H9 (cell line): ENCODE measurements at places on chromosomes 1 and 21. TPM values are rescaled to one million over a fixed set of nuclear protein-coding genes. Genes with fewer than 3 reads are reported as not detected.

- no peak overlapping the region for H3K4me3 ChIP-seq
- no peaks in the 10 kb centered on the region for H3K4me1 ChIP-seq
- H3K27ac ChIP-seq: no peak overlapping the region
- no peaks in the 10 kb centered on the region for H3K27me3 ChIP-seq
- no peaks in the 10 kb centered on the region for H3K36me3 ChIP-seq
Observed at GRCh38 chr21:42032266-42032665, 22.1 kb upstream of the ZBTB21 start.

DNA sequence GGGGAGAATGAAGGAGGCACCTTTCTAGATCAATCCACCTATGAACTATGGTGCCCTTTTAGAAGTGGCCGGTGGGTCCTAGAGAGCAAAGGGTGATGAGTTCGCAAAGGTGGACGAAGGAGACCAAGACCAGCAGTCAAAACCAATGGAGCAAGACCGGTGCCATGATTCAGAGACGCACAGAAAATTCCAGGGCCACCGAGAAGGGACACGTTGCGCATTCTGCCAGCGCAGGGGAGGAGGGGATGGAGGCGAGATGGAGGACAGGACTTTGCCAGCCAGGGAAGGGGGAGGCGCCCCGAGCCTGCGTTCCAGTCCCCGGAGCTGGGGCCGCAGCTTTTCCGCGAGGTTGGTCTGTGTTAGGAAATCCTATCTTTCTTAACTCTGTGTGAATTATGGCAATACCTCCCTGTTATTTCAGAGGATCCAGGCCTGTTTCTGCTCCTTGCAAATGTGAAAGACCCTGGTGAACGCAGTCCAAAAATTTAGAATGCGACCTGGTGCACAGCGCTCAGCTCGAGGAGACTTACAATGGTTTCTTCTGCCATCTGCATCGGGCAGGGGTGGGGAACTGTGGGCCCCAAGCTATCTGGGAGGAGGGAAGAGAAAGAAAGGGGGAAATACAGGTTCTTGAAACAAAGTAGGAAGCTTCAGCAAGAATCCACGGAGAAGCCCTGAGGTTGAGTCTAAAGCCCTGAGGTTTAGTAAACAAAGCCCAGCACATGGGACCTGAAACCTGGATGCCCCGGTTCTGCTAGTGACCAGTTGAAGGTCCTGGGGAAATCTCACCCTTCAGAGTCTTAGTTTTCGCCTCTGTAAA lies 129.4 kb downstream of the MRPS6 start:
- peaks cover 17% of the 10 kb centered on the region; the same call in 1 of the 2 replicates for H3K4me1 ChIP-seq
- H3K4me3 ChIP-seq: peak overlapping the region; percentile 79

DNA sequence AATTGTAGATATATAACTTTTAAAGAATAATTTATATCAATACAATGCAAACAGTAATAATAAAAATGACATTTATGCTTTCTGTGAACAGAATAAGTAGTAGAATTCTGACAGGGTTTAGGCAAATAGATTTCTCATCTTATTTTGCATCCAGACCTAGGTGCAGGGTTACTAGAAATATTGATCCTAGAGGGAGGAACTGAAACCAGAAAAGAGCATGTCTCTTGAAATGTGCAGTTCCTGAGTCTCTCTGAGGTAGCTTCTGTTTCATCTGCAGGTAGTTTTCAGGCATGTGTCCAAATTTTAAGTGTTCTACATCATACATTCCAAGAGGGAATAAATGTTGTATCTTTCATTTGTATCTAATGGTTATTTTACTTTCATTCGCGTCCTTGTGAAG lies 631.9 kb upstream of the ADGRL4 start:
- H3K36me3 ChIP-seq: no peaks in the 10 kb centered on the region; the same call in 2 of the 3 replicates
- no peak overlapping the region for H3K4me3 ChIP-seq
- no peak overlapping the region for H3K27ac ChIP-seq

IL20 gene
- total RNA-seq: not detected in 2 replicates

NT5C1A gene
- total RNA-seq: not detected in 2 replicates

TRABD2B gene
- total RNA-seq: 1.9 and 2.3 TPM in 2 replicates

LCE1B gene
- not detected in 2 replicates for total RNA-seq

URB1 gene
- total RNA-seq: 20.4 and 23.5 TPM in 2 replicates

MAGOH gene
- total RNA-seq: 81.2 and 82.7 TPM in 2 replicates

GRCh38 chr1:70222716-70223235 lies 1.6 kb downstream of the SRSF11 start:
- H3K27ac ChIP-seq: no peak overlapping the region
- H3K27me3 ChIP-seq: no peaks in the 10 kb centered on the region
- no peaks in the 10 kb centered on the region for H3K4me1 ChIP-seq
- DNase-seq: no peak

LYPD8 gene
- not detected in 2 replicates for total RNA-seq

SLC25A44 gene
- 40.2 and 47.4 TPM in 2 replicates for total RNA-seq

TMCC2 gene
- total RNA-seq: 11.3 and 11.7 TPM in 2 replicates

UTS2 gene
- not detected in 2 replicates for total RNA-seq

DNA sequence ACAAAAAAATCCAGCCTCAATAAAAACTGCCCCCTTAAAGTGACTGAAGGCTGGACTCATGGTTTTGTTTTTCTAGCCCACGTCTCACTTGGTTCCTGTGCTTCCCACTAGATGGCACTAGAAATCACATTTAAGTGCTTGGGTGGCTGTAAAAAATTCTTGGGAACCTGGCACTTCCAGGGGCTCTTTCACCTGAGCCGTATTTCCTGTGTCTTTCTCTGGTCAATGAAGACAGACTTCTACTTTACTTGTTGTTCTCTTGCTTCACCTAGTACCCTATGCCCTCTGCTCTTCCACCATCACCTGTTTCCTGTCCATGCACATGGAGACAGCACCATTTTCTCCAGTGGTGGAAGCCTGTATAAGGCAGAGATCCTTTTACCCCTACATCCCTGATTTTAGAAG lies 20.0 kb downstream of the METTL13 start:
- peaks cover 2% of the 10 kb centered on the region; the same call in 1 of the 3 replicates for H3K36me3 ChIP-seq
- H3K27me3 ChIP-seq: no peaks in the 10 kb centered on the region
- H3K4me3 ChIP-seq: no peak overlapping the region
- peak overlapping the region; percentile 47 for H3K27ac ChIP-seq
- DNase-seq: peak; percentile 57

CLEC20A gene
- total RNA-seq: not detected in 2 replicates

- no peak for DNase-seq
- no peaks in the 10 kb centered on the region for H3K4me1 ChIP-seq
- no peak overlapping the region for H3K4me3 ChIP-seq
- H3K27me3 ChIP-seq: no peaks in the 10 kb centered on the region
Observed at GRCh38 chr1:221085701-221086375, 206.6 kb downstream of the HLX start.

- H3K4me3 ChIP-seq: no peak overlapping the region
- H3K4me1 ChIP-seq: no peaks in the 10 kb centered on the region
- no peak for DNase-seq
- no peaks in the 10 kb centered on the region for H3K36me3 ChIP-seq
Observed at GRCh38 chr1:101158424-101158823, 78.4 kb upstream of the S1PR1 start.

- no peaks in the 10 kb centered on the region for H3K27me3 ChIP-seq
- H3K27ac ChIP-seq: no peak overlapping the region
- no peak overlapping the region for H3K4me3 ChIP-seq
- DNase-seq: no peak
- H3K36me3 ChIP-seq: no peaks in the 10 kb centered on the region
Observed at GRCh38 chr1:70907563-70908310, 139.9 kb downstream of the PTGER3 start.

DNA sequence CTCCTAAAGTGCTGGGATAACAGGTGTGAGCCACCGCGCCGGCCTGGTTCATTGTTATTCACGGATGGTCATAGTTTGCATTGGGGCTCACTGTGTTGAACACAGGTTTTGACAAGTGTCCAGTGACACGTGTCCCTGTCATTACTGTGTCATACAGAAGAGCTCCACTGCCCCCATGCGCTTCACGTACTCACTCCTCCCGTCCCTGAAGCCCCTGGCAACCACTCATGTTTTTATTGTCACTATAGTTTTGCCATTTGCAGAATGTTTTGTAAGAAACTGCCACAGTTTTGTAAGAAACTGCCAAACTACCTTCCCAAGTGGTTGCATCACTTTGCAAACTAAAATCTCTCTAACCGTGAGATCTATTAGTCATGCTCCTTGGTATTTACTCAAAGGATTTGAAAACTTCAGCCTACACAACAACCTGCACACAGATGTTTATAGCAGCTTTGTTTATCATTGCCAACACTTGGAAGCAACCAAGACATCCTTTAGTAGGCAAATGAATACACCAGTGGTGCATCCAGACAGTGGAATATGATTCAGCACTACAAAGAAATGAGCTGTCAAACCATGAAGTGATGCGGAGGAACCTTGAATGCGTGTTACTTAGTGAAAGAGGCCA lies 163.2 kb upstream of the COL6A1 start:
- DNase-seq: no peak
- H3K4me1 ChIP-seq: no peaks in the 10 kb centered on the region
- H3K27ac ChIP-seq: no peak overlapping the region
- H3K4me3 ChIP-seq: no peak overlapping the region
- H3K36me3 ChIP-seq: no peaks in the 10 kb centered on the region

ZYG11B gene
- 20.6 and 21.2 TPM in 2 replicates for total RNA-seq

MROH9 gene
- not detected in 2 replicates for total RNA-seq

DNA sequence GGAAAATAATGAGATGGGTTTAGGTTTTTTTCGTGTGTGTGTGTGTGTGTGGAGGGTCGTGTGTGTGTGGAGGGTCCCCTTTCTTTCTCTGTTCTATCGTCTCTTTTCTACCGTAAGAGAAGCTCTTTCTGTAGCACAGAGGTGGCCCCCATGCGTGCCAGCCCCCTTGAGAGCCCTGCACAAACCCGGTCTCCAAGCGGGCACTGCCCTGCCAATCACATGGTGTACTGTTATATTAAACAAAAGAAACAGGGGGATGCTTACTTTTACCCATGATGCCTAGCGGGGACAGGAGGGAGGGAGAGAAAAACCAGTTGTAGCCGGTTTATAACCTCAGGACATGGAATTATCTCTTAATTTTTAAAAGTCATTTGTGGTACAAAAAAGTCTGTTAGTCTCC lies 41.0 kb downstream of the GATAD2B start:
- no peaks in the 10 kb centered on the region for H3K4me1 ChIP-seq
- DNase-seq: no peak
- H3K27me3 ChIP-seq: no peaks in the 10 kb centered on the region
- H3K27ac ChIP-seq: no peak overlapping the region
- H3K36me3 ChIP-seq: peaks cover 1% of the 10 kb centered on the region; the same call in 1 of the 3 replicates

DNA sequence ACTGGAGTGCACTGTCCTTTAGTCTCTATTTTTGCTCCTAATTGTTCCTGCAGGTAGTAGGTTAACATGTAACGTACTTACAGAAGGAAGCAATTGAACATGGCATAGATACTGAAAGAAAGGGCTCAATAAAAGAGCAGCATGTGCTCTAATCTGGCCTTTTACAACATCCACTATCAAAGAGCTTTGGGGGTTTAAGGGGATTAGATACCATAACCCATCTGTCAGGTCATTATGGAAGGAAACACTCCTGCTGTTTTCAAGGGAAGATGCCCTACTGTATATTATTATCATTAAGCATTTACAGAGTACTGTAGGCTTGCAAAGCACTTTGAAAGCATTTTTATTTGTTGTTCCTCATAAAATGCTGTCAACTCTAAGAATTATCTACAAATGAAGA lies 152.8 kb downstream of the TTLL7 start:
- no peak overlapping the region for H3K4me3 ChIP-seq
- no peaks in the 10 kb centered on the region for H3K4me1 ChIP-seq
- H3K27ac ChIP-seq: no peak overlapping the region
- no peak for DNase-seq

ZBTB8A gene
- total RNA-seq: 11.1 and 11.3 TPM in 2 replicates

CCDC185 gene
- not detected in 2 replicates for total RNA-seq

NOTCH2NLA gene
- 8.1 and 9.9 TPM in 2 replicates for total RNA-seq

GRCh38 chr1:171310661-171311087 lies 3.3 kb upstream of the FMO4 start:
- no peak overlapping the region for H3K4me3 ChIP-seq
- H3K36me3 ChIP-seq: 0 out of 2 replicates have a peak, but pooled peaks cover 2% of the 10 kb centered on the region
- H3K27ac ChIP-seq: no peak overlapping the region
- no peaks in the 10 kb centered on the region; the same call in 1 of the 2 replicates for H3K4me1 ChIP-seq

MARK1 gene
- 17.5 and 17.8 TPM in 2 replicates for total RNA-seq

SPRR2E gene
- not detected in 2 replicates for total RNA-seq

- no peaks in the 10 kb centered on the region for H3K4me1 ChIP-seq
- peaks cover 2% of the 10 kb centered on the region for H3K36me3 ChIP-seq
- no peak overlapping the region for H3K4me3 ChIP-seq
Observed at GRCh38 chr1:116545359-116545705, 25.5 kb downstream of the CD58 start.

- no peak overlapping the region for H3K4me3 ChIP-seq
- no peak overlapping the region for H3K27ac ChIP-seq
- H3K27me3 ChIP-seq: no peaks in the 10 kb centered on the region
Observed at GRCh38 chr1:205065666-205066065, 18.6 kb downstream of the TMEM81 start.

XCL1 gene
- total RNA-seq: 0.22 and 0.26 TPM in 2 replicates

DNA sequence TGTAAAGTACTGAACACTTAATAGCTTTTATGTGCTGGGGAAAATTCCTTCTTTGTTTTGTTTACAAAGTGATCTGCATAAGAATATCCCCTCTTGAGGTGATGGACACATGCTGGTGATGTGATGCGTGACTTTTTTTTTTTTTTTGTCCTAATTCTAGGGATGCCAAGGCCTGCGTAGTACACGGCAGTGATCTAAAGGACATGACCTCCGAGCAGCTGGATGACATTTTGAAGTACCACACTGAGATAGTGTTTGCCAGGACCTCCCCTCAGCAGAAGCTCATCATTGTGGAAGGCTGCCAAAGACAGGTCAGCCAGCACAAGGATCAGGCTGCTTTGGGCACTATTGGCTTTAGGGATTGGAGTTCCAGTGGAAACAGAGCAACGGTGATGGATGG lies 24.7 kb downstream of the ATP1A1 start:
- no peaks in the 10 kb centered on the region for H3K4me1 ChIP-seq
- H3K36me3 ChIP-seq: peaks cover 96% of the 10 kb centered on the region
- DNase-seq: no peak
- no peak overlapping the region for H3K4me3 ChIP-seq
- H3K27me3 ChIP-seq: no peaks in the 10 kb centered on the region
- no peak overlapping the region for H3K27ac ChIP-seq

DNA sequence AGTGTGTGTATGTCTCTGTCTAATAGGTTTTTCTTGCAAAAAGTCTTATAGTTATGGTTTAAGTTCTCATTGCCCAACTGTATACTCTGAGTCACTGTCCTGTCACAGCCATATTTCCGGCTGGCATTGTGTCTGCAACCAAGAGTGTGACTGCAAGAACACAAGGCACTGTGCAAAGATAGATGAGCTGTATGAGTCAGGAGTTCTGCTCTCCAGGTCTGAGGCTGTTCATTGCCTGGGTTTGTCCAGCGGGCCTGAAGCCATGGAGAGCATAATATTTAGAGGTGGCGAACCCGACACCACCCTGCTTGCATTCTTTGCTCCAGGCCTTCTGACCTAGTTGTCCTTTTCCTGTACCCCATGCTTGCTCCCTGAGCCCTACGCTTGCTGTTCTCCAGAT lies 50.9 kb upstream of the CNIH3 start:
- DNase-seq: no peak
- H3K4me1 ChIP-seq: no peaks in the 10 kb centered on the region
- no peak overlapping the region for H3K4me3 ChIP-seq
- H3K27ac ChIP-seq: no peak overlapping the region
